D341Med (cell line): ENCODE measurements at places on chromosomes 11 and 22.

- no peak for DNase-seq
Observed at GRCh38 chr22:39518144-39518786, 2.1 kb upstream of the ATF4 start.

DNA sequence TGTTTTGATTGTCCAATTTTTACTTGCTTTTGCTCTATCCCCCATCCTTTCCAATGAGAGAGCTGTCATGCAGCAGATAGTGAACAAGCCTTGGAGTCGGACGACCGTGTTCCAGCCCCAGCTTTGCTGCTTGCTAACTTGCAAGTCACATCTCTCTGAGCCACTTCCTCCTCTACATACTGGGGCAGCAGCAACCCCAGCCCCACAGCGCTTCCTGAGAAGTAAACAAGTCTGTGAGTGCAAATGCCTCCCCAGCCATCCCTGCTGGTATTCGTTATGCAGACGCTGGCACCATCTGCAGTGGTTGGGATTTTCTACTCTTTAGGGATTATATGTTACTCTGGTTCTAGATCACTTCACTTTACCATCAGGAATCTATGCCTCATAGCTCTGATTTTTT, 35.0 kb downstream of the TPBGL start:
- peak; percentile 55 for DNase-seq

DNA sequence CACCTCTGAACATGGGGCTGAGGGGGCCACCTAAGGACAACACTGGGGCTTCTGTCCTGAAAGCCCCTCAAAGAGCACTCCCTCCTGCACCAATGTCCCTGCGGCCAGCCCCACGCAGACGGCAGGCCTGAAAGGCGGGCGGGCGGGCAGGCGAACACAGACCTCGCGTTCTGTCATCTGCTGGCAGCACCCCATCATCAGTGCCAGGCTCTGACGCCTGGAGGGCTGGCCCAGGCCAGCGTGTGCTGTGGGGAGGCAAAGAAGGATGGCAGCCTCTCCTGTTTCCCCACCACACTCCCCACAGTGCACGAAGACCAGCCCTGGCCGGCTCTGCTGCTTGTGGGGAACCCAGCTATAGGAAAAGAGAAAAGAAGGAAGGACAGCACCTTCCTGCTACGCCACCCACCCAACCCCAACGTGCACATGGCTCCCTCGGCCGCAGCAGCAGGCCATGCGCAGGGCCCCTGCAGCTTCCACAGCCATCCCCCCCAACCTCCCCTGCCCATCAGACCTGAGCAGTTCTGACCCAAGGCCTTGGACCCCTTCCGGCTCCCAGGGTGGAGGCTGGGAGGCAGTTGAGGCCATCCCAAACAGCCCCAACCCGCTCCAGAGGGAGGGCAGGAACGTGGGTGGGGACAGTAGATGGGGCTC, 3.5 kb downstream of the SBF1 start:
- DNase-seq: no peak

DNA sequence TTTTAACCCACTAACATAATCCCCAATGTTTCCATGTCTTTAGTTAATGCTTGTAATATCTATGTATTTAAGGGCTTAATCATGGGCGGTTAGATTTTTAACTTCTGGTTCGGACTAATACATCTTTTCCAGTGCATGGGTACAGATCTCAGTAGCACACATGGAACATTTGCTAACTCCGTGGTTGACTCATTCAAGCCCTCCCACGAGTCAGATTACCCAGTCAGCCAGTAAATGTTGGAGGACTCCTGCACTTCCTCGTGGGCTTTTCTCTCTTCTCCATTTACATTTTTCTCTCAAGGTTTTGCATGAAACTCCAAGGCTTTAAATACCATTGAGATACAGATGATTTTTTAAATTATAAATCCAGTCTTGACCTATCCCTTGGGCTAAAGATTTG, 313.9 kb downstream of the ST3GAL4 start:
- no peak for DNase-seq

- no peak for DNase-seq
Observed at GRCh38 chr11:37370817-37371216, 772.8 kb upstream of the RAG2 start.
